ENCODE measurements at places on chromosomes 16 and 17.

DNA sequence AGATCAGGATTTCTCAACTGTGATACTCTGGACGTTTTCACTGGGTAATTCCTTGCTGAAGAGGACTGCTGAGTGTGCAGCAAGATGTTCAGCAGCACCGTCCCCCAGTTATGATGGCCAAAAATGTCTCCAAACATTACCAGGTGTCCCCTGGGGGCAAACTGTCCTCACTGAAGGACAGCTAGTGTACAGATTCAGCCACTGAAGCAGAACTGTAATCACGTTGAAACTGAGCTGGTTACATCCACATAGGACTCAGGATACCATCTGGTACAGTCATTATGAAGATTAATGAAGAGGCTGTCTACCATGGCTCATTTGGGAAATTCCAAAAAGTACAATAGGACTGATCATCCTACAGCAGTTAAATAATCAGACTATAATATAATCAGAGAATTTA is 43.3 kb upstream of the GINS3 start:
- no peaks in the 10 kb centered on the region for H3K36me3 ChIP-seq
- no peak overlapping the region for H3K27ac ChIP-seq
- no peaks in the 10 kb centered on the region for H3K27me3 ChIP-seq
- no peaks in the 10 kb centered on the region for H3K4me1 ChIP-seq

DNA sequence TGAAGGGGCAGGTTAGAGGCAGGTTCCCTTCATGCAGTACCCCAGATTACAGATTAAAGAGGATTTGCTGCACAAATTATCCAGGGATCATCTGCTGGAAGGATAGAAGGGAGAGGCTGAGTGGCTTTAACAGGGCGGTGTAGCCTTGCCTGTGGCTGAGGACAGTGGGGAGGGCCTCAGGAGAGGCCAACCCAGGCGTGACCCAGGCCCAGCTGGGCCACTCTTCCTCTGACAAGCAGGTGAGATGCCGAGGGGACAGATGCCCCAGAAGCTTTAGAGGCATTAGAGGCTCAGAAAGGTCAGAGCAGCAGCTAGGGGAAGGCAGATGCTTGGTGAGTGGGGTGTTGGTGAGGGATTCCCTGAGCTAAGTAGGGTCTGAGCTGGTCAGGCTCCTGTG is 18.1 kb upstream of the MTMR4 start:
- no peaks in the 10 kb centered on the region for H3K36me3 ChIP-seq
- no peak overlapping the region for H3K4me3 ChIP-seq
- H3K27me3 ChIP-seq, result no peaks in the 10 kb centered on the region
- peaks cover 11% of the 10 kb centered on the region for H3K4me1 ChIP-seq
- DNase-seq, result no peak
- no peak overlapping the region for H3K27ac ChIP-seq

GRCh38 chr17:80270104-80270503 is 9.5 kb downstream of the RNF213 start:
- peaks cover 61% of the 10 kb centered on the region for H3K36me3 ChIP-seq
- no peaks in the 10 kb centered on the region for H3K27me3 ChIP-seq
- H3K4me3 ChIP-seq, result no peak overlapping the region
- H3K4me1 ChIP-seq, result peaks cover 86% of the 10 kb centered on the region

DNA sequence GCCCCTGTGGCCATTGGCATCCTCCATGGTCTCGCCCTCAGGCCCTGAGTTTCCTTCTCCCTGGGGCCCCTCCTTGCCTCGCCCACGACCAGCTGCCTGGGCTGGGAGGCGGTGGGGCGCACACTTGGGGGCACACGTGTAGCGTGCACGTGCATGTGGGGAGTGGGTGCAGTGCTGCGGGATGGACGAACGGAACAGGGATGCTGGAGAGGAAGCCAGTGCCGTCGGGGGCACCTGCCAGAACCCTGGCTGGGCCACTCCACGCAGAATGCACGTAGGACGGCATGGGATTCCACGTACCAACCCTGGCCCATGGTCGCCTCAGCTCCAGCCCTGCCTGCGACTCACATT is 80.4 kb downstream of the KLHDC4 start:
- H3K27ac ChIP-seq, result no peak overlapping the region
- DNase-seq, result no peak
- H3K4me1 ChIP-seq, result peaks cover 4% of the 10 kb centered on the region

DNA sequence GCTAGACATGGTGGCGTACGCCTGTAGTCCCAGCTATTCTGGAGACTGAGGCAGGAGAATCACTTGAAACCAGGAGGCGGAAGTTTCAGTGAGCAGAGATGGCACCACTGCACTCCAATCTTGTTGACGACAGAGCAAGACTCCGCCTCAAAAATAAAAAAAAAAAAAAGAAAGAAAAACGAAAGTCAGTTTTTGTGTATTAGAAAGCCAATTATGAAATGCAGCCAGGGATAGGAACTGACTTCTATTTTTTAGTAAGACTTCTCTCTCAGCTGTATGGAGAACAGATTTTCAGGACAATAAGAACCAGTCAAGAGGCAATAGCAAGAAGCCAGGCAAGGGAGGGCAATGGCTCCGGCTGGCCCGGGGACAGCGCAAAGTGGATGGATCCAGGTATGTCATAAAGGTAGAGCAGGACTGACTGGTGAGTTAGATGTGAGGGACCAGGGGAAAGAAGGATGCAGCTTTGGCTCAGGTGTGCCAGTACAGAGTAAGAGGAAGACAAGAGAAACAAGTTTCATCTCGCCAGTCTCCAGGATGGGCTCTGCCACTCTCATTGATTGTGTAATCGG is 12.5 kb upstream of the CCL1 start:
- no peaks in the 10 kb centered on the region for H3K36me3 ChIP-seq
- no peak overlapping the region for H3K27ac ChIP-seq
- no peaks in the 10 kb centered on the region for H3K27me3 ChIP-seq

DNA sequence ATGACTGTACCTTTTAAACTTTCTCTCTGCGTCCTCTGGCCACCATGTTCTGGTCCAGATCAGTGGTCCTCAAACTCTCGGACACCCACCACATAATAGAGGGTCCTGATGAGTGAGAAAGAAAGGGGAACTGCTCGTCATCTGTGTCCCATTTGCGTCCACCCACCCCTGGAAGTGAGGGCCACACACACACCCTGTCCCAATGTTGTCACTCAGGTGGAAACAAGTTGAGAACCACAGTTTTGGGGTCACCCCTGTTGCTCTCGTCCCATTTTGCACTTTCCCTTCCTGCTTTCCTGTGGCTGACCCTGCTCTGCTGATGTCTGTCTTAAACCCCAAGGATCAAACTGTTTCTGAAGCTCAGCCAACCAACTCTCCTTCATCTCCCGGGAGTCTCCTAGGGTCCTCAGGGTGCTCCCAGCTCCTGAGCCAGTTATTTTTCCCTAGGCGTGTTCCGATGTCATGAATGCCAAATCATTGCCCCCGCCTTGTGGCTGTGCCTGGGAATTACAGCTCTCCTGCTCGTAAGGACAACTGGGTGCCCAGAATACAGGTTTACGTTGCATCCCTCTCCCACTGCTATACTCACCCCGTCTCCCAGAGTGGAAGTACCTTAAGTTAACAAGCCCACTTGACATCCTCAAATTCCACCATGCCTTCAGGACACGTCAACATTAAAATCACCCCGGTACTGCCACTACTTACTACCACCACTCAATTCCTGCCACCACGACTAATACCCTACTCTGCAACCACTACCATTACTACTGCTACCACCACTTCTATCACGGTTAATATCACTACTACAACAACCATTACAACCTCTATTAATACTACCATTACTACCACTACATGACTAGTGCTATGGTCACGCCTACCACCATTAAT is 26.0 kb upstream of the HNF1B start:
- H3K4me1 ChIP-seq, result peaks cover 8% of the 10 kb centered on the region
- no peak overlapping the region for H3K4me3 ChIP-seq
- no peak overlapping the region for H3K27ac ChIP-seq
- DNase-seq, result no peak

- peak overlapping the region; percentile 92 for H3K4me3 ChIP-seq
- no peak for DNase-seq
- peaks cover 23% of the 10 kb centered on the region for H3K36me3 ChIP-seq
- H3K27me3 ChIP-seq, result no peaks in the 10 kb centered on the region
- peak overlapping the region; percentile 95 for H3K27ac ChIP-seq
- H3K4me1 ChIP-seq, result peaks cover 51% of the 10 kb centered on the region
These were observed 611 bp downstream of the SMARCE1 start for GRCh38 chr17:40646791-40647623.

- peaks cover 8% of the 10 kb centered on the region for H3K4me1 ChIP-seq
- H3K36me3 ChIP-seq, result peaks cover 12% of the 10 kb centered on the region
- H3K27me3 ChIP-seq, result no peaks in the 10 kb centered on the region
- H3K4me3 ChIP-seq, result no peak overlapping the region
- no peak overlapping the region for H3K27ac ChIP-seq
- no peak for DNase-seq
These were observed 59.3 kb upstream of the CORO6 start for GRCh38 chr17:29682054-29682453.

Data from CD4-positive, alpha-beta memory T cell (primary cell).